ENCODE measurements at places on chromosomes 4 and X. TPM values are rescaled to one million over a fixed set of nuclear protein-coding genes. Genes with fewer than 3 reads are reported as not detected.

Gene OSTC
- total RNA-seq: 274 TPM

Gene JAKMIP1
- not detected for total RNA-seq

Gene HELQ
- 12.2 TPM for total RNA-seq

Gene SLC2A9
- total RNA-seq: 0.92 TPM

Gene ANXA10
- not detected for total RNA-seq

Gene TLR8
- total RNA-seq: not detected

Gene RAB9B
- total RNA-seq: 0.35 TPM

Gene ZNF157
- total RNA-seq: not detected

Gene PHOX2B
- total RNA-seq: not detected

Gene SLC10A6
- total RNA-seq: 0.13 TPM

All from pulmonary artery endothelial cell (primary cell).